Activated naive CD4-positive, alpha-beta T cell treated with anti-CD3 and anti-CD28 coated beads for 36 hours (primary cell): ENCODE measurements at places on chromosomes 2 and 18.

- DNase-seq: no peak
These were observed 158.0 kb upstream of the RBMS1 start for GRCh38 chr2:160651416-160652200.

GRCh38 chr2:104250635-104251034 is 603.3 kb upstream of the POU3F3 start:
- DNase-seq: no peak

DNA sequence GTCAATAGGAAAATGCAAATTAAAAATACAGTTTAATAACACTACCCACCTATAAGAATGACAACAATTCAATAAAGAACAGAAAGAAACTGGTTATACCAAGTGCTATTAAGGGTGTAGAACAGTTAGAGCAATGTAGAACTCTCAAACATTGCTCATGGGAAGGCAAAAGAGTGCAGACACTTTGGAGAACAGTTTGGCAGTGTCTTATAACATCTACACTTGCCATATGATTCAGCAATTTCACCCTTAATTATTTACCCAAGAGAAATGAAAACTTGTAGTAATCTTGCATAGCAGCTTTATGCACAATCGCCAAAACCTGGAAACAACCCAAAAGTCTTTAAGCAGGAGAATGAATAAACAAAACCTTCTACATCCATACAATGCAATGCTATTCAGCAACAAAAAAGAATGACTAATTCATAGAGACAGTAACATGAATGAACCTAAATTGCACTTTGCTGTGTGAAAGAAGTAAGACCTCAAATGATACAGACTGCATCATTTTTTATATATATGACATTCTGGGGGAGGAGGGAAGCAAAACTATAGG is 455.2 kb downstream of the THSD7B start:
- DNase-seq: no peak

DNA sequence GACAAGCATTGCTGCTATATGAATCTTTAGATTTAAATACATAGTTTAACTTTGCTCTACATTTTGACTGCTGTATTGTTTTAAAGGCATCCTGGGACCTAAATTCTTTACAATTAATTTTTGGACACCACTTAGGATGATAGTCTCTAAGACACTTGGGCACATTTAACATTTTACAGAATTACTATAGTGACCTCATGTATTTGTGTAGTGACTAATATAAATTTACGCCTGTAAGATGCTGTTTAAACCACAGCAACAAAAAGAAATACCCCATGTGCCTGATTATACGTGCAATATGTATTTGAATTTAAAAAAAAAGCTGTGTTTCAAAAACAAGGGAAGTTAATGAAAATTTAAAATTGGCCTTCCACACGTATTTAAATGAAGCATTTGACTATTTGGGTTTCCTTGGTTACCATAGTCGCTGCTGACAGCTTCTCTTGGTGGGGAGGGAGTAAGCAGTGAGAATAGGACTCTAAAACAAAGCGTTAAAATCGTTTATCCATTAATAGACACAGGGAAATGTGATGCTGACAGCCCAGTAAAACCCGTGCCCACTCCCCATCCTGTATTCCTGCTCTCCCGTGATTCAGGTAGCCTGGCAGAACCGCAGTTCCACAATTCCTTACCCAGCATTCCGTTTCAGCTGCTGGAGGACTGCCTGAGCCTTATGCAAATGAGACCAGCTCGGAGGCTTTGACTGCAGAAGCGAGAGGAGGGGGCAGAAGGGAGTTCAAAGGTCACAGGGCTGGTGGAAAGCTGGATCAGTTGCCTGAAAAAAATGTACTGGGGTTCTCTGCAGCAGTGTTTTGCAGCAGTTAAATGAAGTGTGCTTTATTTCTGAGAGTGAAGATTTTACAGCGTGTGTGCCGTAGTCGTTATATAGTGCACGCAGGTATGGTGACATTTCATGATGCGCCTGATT is 104.3 kb downstream of the CSRNP3 start:
- no peak for DNase-seq

DNA sequence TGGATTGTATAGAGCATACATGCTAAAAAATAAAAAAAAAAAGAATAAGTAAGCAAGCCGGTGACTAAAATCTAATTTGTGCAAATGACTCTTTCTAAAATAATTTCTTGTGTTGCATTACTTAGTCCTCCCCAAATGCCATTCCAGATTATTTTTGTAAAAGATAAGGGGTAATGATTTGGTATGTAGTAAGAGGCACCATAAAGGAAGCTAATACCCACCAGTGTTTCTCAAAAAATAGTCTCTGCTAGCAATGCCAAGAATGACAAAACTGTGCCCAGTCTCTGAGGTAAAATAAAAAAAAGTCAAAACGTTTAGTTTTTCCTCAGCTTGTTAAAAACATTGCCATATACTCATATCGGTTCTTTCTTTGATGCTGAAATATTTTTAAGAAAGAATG is 2.7 kb downstream of the METTL5 start:
- DNase-seq: no peak

GRCh38 chr18:32695534-32695933 is 77.3 kb downstream of the KLHL14 start:
- DNase-seq: peak; percentile 3

- no peak for DNase-seq
These were observed 15.4 kb upstream of the MAL start for GRCh38 chr2:95010126-95010525.

DNA sequence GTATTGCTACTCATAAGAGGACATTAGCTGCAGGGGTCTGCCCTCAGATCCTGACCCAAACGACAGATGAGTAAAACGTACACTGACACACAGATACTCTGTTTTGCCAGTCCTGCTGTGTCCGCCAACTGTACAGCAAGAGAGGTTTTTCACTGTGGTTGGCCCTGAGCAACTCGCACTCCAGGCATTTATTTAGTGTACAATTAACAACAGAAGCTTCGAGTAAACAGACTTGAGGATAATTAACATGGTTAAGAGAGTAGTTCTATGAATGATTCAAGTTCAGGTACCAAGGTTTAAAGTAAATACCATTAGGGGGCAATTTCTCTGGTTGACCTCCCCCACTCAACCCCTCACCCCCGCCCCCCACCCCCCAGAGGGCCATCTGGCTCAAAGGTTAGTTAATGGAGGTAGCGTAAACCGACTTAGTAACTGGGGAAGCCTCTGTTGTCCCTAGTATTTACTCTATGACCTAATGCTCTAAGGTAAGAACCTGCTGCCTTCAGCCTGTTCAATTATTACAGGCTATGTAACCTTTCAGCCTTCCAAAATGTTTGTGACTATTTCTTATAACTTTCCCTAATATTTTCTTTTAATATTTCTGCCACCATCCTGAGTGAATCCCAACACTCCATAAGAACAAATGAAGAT is 103.9 kb upstream of the XIRP2 start:
- DNase-seq: no peak

DNA sequence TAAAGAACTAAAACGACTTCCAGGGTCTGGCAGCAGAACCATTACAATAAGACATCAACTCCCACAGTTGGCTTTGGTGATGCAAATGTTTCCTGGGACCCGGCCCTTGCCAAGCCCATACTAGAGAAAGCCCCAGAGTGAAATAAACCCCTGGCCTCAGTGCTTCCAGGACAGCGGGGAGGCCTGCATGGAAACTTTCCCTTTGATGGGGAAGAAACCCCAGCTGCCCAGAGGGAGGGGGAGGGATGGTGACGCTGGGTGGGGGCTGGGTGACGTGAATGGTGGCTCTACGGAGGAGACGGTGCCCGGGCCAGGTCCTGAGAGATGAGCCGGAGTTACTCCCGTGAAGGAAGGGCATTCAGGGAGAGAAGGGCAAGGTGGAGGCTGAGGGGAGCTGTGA is 27.5 kb downstream of the INHBB start:
- no peak for DNase-seq
